Thymus (tissue), 14 donors: ENCODE measurements at places on chromosomes 12 and 14. TPM values are rescaled to one million over a fixed set of nuclear protein-coding genes. Genes with fewer than 3 reads are reported as not detected.

GRCh38 chr12:46267575-46267824 lies 1.3 kb downstream of the SLC38A1 start:
- H3K27ac ChIP-seq: peak overlapping the region; percentile 100
- peak overlapping the region; percentile 78 for H3K4me3 ChIP-seq
- DNase-seq: no peak
- no peaks in the 10 kb centered on the region for H3K27me3 ChIP-seq

DNA sequence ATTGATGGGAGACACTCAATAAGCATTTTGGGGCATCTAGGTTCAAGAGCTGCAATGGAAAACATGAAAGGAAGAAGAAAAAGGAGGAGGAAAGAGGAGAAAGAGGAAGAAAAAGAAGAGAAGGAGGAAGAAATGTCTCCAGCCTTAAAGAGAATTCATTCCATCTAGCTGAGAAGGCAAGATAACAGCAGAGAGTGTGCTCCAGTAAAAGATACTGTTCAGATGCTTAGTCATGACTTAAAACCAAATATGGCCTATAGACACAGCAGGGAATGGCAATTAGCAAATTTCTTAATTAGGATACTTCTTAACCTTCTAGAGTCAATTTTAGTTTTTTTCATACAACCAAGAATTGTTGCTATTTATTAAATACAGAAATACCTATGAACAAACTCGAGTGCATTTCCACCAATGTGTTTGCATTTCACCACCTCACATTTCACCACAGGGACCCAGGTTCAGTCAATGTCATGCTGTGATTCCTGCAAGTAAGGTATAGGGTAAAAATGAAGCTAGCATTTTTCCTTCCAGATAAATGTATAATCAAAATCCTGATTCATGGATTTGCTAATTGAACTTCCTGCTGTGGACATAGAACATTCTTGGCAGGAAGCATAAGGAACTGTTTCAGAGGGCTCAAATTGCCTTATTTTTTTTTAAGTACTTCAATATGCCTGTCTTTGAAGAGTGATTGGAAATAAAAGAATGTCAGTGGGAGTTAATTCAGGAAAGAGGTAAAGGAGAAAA lies 177.8 kb downstream of the RPS29 start:
- no peak overlapping the region for H3K27ac ChIP-seq
- DNase-seq: no peak
- H3K27me3 ChIP-seq: no peaks in the 10 kb centered on the region

DNA sequence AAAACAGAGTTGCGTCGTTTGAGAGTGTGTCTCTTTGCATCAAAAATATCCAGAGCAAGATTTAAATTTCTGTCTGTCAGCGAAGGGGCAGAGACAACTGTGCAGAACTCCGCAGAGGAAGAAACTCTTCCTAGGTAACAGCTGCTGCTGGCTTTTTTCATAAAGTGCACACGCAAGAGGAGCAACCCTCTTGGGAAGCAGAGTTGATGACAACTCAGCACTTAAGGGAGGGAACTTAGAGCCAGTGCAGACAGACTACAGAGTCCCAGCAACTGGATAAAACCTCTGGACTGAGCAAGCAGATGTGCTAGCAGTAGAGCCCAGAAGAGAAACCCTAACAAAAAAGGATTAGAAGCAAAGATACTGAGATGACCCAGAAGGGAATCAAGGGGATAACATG lies 337.1 kb downstream of the PCNX1 start:
- H3K36me3 ChIP-seq: no peaks in the 10 kb centered on the region
- H3K4me1 ChIP-seq: peaks cover 2% of the 10 kb centered on the region
- no peak overlapping the region for H3K27ac ChIP-seq
- no peak overlapping the region for H3K4me3 ChIP-seq
- H3K27me3 ChIP-seq: no peaks in the 10 kb centered on the region

- no peak for DNase-seq
- no peak overlapping the region for H3K27ac ChIP-seq
- H3K4me1 ChIP-seq: peaks cover 20% of the 10 kb centered on the region
- no peaks in the 10 kb centered on the region for H3K27me3 ChIP-seq
Measured at GRCh38 chr14:93005838-93006237, 82.9 kb downstream of the CHGA start.

- peak overlapping the region; percentile 20 for H3K27ac ChIP-seq
- no peaks in the 10 kb centered on the region for H3K36me3 ChIP-seq
Measured at GRCh38 chr12:107514887-107515445, 170.6 kb upstream of the PWP1 start.

- no peak for DNase-seq
- no peak overlapping the region for H3K27ac ChIP-seq
- no peaks in the 10 kb centered on the region for H3K36me3 ChIP-seq
- H3K27me3 ChIP-seq: no peaks in the 10 kb centered on the region
Measured at GRCh38 chr14:78688503-78688902, 518.3 kb downstream of the NRXN3 start.

DNA sequence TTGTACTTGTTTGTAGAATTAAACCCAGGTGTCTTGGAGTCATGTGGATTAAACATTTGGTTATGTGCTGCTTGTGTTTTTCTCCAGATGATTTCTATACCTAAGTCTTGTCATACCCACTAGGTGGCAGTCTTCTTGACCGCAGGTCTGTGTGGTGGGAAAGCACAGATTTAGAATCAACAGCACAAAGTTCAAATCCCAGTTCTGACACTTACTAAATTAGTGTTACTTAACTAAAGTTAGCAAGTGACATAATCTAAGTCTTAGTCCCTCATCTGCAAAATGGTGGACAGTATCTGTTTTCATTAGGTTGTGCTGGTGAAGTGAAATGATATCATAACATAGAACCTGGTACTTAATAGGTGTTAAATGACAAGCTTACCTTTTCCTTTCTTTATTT lies 151.0 kb upstream of the ARHGAP5 start:
- H3K4me3 ChIP-seq: no peak overlapping the region
- no peaks in the 10 kb centered on the region for H3K36me3 ChIP-seq
- H3K27me3 ChIP-seq: no peaks in the 10 kb centered on the region
- DNase-seq: peak; percentile 14
- no peaks in the 10 kb centered on the region for H3K4me1 ChIP-seq

- no peaks in the 10 kb centered on the region for H3K36me3 ChIP-seq
- no peak overlapping the region for H3K4me3 ChIP-seq
- no peak overlapping the region for H3K27ac ChIP-seq
- no peaks in the 10 kb centered on the region for H3K4me1 ChIP-seq
- peaks cover 9% of the 10 kb centered on the region for H3K27me3 ChIP-seq
Measured at GRCh38 chr12:109016978-109017377, 3.9 kb downstream of the SVOP start.

GRCh38 chr14:56817396-56817921 lies 7.2 kb upstream of the OTX2 start:
- no peaks in the 10 kb centered on the region for H3K36me3 ChIP-seq
- no peak for DNase-seq
- H3K27ac ChIP-seq: no peak overlapping the region
- H3K27me3 ChIP-seq: peaks cover 49% of the 10 kb centered on the region
- no peak overlapping the region for H3K4me3 ChIP-seq
- no peaks in the 10 kb centered on the region for H3K4me1 ChIP-seq

DNA sequence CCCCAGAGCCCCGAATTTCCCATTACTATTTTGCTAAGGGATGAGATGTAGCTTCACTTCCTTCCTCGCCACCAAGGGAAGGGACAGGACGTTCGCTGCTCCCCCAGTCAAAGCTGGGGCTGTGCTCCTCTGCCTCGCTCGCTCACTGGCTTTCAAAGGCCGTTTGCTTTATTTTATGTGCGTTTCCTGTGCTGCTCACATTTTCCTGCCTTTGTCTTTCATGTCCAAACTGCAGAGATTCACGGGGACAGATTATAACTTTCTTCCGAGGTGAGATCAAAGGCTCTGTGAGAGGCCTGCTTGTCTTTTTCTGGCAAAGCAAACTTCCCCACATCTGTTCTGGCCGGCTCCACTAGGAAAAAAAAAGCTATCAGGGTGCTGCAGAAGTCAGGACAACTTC lies 76.0 kb upstream of the FZD10 start:
- peaks cover 3% of the 10 kb centered on the region for H3K4me1 ChIP-seq
- H3K27ac ChIP-seq: peak overlapping the region; percentile 53
- H3K36me3 ChIP-seq: no peaks in the 10 kb centered on the region
- no peaks in the 10 kb centered on the region for H3K27me3 ChIP-seq
- H3K4me3 ChIP-seq: no peak overlapping the region
- DNase-seq: peak; percentile 51

- no peak for DNase-seq
- H3K4me1 ChIP-seq: no peaks in the 10 kb centered on the region
- H3K27me3 ChIP-seq: peaks cover 2% of the 10 kb centered on the region
- no peaks in the 10 kb centered on the region for H3K36me3 ChIP-seq
- H3K4me3 ChIP-seq: no peak overlapping the region
- no peak overlapping the region for H3K27ac ChIP-seq
Measured at GRCh38 chr12:52277486-52278245, 3.2 kb downstream of the KRT86 start.

DNA sequence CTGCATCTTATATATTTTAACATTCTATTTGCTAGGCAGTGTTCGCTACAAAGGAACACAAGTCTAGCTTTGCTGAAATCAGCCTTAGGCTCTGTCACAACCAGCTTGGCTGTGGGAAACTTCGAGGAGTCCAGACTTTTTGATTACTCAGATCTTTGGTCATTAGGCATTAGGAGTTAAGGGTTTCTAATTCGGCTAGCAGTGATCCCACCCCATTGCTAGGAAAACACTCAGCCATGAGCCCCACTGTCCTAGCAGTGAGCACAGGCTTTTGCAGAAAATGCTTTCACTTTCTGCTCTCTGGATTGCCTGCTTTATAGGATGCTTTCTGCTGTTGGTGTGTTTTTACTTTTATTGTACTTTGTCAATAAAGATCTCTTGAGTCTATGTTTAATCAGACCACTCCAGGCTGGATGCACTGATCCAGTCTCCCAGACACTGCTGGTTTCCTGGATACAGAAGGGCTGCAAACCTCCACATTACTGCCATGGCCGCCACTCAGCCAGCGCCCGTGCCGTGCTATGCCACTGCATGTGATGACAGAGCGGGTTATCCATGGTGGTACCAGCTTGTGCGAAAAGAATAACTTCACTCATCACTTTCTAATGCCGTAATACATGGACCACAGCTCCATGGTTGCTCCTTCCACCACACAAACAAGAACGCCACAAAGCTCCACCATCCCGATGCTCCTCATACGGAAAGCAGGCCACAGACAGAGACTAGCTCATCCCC lies 41.0 kb upstream of the PYGL start:
- no peaks in the 10 kb centered on the region for H3K4me1 ChIP-seq
- H3K27me3 ChIP-seq: no peaks in the 10 kb centered on the region
- no peak for DNase-seq
- no peak overlapping the region for H3K4me3 ChIP-seq

GRCh38 chr14:93997916-93998870 lies 1.1 kb downstream of the CCDC197 start:
- no peaks in the 10 kb centered on the region for H3K36me3 ChIP-seq
- peaks cover 3% of the 10 kb centered on the region for H3K4me1 ChIP-seq
- no peaks in the 10 kb centered on the region for H3K27me3 ChIP-seq
- H3K27ac ChIP-seq: no peak overlapping the region
- H3K4me3 ChIP-seq: no peak overlapping the region
- DNase-seq: no peak

DNA sequence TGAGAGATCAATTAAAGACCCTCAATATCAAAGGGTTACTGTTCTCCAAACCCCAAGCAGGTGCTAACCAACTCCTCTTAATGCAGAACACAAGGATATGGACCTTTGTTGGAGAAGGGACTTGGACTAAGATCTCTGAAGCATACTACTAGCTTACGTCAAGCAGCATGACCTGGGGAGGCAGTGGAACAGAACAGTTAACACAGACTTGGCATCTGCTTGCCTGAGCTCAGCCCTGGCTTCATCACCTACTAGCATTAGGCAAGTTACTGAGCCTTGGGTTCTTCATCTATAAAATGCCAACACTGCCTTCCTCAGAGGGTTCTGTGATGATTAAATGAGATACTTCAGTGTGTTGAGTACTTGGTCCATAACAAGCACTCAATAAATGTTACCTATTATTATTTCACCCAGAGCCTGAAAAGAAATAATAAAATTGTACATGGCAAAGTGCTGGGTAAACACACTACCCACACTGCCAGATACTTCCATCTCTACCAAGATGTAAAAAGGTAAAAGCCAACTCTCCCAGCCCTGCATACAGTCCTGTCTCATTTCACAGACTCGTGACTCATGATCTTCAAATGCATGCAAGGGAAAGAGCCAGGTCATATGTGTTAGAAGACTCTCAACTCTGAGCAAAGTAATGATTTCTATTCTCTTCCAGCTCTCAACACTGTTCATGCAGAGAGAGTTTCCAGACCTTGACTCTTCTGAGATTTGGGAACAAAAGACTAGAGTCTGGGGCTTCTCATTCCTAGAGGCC lies 39.7 kb downstream of the FMNL3 start:
- DNase-seq: no peak
- H3K36me3 ChIP-seq: peaks cover 6% of the 10 kb centered on the region
- H3K4me1 ChIP-seq: peaks cover 42% of the 10 kb centered on the region
- no peak overlapping the region for H3K27ac ChIP-seq

DNA sequence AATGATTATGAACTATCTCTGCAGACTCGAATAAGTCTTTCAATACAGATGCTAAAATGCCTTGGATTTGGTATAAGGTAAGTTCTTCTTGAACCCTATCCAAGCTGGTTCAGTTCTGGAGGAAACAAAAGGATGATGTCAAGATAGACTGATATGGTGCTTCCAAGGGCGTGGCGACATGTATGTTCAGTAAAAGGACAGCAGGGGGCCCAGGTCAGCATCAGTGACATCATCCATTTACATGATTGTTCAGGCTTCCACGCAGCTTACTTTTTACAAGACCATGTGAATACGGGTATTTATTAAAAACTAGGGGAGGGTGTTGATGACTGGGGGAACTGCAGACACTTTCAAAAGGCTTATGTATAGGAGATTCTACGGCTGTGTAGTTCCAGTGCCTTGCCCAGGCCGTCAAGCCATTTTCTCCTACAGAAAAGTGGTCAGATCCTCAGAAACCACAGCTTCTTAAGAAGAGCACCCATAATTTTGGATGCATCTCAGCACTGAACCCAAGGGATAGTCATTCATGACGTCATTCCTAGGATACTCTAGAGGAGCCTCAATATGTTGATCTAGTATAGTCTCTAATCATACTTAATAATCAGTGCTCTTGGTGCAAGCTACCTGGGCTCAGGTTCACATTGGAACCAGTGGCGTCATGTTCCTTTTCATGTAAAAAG lies 527.7 kb downstream of the FUT8 start:
- H3K27ac ChIP-seq: no peak overlapping the region
- H3K36me3 ChIP-seq: no peaks in the 10 kb centered on the region
- peaks cover 9% of the 10 kb centered on the region for H3K4me1 ChIP-seq

- H3K4me3 ChIP-seq: no peak overlapping the region
- no peaks in the 10 kb centered on the region for H3K27me3 ChIP-seq
- DNase-seq: no peak
- H3K4me1 ChIP-seq: no peaks in the 10 kb centered on the region
Measured at GRCh38 chr14:71344506-71344905, 437.2 kb downstream of the PCNX1 start.

DNA sequence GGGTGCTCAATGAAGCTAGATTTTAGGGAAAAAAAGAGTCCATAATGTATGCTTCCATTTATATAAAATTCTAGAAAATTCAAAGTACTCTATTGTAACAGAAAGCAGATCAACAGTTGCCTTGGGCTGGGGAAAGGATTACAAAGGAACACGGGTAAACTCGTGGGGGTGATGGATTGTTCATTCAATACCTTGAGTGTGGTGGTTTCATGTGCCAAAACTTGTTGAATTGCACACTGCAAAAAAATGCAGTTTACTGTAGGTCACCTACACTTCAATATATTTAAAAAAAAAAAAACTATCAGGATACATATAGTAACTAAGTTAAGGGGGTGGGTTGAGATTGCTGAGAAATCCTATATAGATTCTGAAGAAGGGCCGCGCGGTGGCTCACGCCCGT lies 33.6 kb downstream of the PAWR start:
- no peaks in the 10 kb centered on the region for H3K36me3 ChIP-seq
- no peak overlapping the region for H3K4me3 ChIP-seq
- H3K27me3 ChIP-seq: no peaks in the 10 kb centered on the region
- no peak for DNase-seq

FOXM1 gene
- polyA plus RNA-seq: 3.5 TPM

FAM186B gene
- polyA plus RNA-seq: 0.09 TPM

LTA4H gene
- 61.5 TPM for polyA plus RNA-seq

GPR137C gene
- 1.3 TPM for polyA plus RNA-seq

MAP4K5 gene
- polyA plus RNA-seq: 22.9 TPM

STAC3 gene
- polyA plus RNA-seq: 12.3 TPM
